ENCODE measurements at places on chromosomes 5 and 9.

- no peak for DNase-seq
Observed at GRCh38 chr9:99490729-99491128, 268.6 kb downstream of the SEC61B start.

- DNase-seq, result no peak
Observed at GRCh38 chr5:173913686-173914321, 25.7 kb downstream of the CPEB4 start.

DNA sequence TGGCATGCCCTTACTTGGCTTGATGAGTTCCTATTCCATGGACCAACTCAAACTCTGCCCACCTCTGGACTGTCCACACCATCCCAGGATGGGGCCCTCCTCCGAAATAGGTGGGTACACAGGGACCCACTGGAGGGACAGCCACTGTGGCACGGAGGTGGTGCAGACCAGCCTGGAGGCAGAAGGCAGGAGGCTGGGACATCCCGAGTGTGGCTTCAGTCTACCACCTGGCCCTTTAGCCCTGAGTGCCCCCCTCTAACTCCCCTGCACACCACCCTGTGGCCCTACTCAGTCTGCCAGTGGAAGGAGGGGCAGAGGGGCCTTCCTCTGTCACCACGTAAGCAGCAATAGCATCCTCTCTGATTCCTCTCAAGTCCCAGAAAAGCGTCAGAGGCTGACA is 3.7 kb downstream of the IL3 start:
- no peak for DNase-seq

- DNase-seq, result no peak
Observed at GRCh38 chr9:79357194-79357593, 214.6 kb upstream of the TLE4 start.

GRCh38 chr9:29958469-29958868 is 2385.2 kb upstream of the C9orf72 start:
- DNase-seq, result no peak

GRCh38 chr9:38339087-38339486 is 53.4 kb upstream of the ALDH1B1 start:
- no peak for DNase-seq

GRCh38 chr5:103902893-103903292 is 340.3 kb upstream of the NUDT12 start:
- DNase-seq, result no peak

- DNase-seq, result peak; percentile 40
Observed at GRCh38 chr9:68825762-68826472, 120.9 kb downstream of the PIP5K1B start.

GRCh38 chr9:85136507-85136906 is 467.0 kb downstream of the NTRK2 start:
- no peak for DNase-seq

DNA sequence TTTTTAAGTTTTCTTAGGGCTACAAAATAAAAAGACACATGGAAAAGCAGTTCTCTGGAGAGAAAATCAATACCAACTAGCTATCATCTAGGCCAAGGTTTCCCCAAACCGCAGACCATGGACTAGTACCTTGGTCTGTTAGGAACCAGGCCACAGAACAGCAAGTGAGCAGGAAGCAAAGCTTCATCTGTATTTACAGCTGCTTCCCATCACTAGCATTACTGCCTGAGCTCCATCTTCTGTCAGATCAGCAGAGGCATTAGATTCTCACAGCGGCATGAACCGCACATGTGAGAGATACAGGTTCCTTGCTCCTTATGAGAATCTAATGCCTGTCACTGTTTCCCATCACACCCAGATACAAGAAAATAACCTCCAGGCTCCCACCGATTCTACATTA is 1907.6 kb upstream of the ACO1 start:
- no peak for DNase-seq

DNA sequence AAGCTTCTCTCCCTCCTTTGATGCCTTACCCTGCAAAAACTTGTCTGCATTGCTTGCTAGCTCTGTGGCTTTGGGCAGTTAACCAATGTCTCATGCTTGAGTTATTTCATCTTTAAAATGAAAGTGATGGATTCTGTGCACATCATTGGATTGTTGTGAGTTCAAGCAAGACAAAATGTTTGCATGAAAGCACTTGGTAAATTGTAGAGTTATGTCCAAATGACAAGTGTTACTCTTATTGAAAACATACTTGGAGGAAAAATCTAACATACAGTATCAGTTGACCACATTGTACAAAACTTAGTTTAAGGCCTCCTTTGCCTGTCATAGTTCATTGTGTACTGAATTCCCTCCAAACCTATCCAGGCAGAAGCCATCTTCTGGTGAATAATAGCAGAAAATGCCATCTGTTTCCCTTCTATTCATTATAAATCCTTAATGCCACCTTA is 30.0 kb downstream of the TGFBR1 start:
- DNase-seq, result no peak

GRCh38 chr5:88602584-88602983 is 280.4 kb downstream of the MEF2C start:
- DNase-seq, result no peak

GRCh38 chr5:111117136-111117535 is 25.0 kb downstream of the WDR36 start:
- peak; percentile 80 for DNase-seq

- no peak for DNase-seq
Observed at GRCh38 chr9:84300271-84300670, 40.3 kb downstream of the SLC28A3 start.

DNA sequence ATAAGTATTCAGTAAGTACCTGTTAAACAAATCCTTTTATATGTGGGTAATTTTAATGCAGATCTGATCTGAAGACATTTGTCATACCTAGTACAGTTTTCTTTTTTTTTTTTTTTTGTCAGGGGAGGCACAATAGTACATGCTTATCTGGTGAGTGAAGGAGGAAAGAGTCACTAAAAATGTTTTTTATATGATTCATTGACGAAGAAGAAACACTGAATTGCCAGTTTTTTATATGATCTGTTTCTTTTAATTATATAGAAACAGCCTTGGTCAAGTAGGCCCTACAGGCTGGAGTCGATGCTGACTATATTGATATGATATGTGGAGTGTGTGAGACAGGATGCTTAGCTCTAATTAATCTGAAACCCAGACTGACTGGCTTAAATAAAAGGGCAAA is 315.2 kb downstream of the PSAT1 start:
- no peak for DNase-seq

- no peak for DNase-seq
Observed at GRCh38 chr9:16398691-16399090, 471.8 kb downstream of the BNC2 start.

DNA sequence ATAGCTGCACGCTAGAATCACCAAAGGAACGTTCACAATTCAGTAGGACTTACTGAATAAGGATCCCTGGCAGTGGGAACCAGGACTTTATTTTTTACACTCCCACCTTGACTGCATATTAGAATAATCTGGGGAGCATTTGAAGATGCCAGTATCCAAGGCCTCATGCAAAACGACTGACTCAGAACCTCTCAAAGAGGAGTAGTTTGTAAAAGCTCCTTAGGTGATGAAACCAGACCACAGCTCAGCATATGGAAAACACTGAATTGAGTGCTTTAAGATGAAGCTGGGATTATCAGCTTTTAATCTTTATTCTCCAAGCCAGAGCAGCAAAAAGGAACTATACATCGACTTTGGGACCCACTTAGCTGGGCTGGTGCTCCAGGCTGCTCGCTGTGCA is 288.3 kb downstream of the MLLT3 start:
- no peak for DNase-seq

DNA sequence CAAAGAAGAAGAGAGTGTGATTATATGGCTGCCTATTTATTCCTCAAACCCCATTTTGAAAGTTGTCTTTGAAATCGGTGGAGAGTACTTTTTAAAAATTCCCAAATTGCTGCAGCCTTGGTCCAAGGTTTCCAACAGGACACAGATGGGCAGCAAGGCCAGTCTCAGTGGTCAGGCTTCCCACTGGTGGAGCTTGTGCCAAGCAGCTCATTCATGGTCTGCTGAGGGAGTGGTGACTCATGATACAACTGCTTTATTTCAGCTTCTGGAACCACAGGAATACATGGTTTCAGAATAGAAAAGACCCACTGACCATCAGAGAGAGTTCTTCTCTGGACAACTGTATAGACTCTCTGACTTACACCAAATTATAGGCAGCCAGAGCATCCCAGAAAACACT is 673.1 kb upstream of the KLF4 start:
- no peak for DNase-seq

GRCh38 chr5:109594217-109594616 is 95.5 kb upstream of the MAN2A1 start:
- DNase-seq, result no peak

DNA sequence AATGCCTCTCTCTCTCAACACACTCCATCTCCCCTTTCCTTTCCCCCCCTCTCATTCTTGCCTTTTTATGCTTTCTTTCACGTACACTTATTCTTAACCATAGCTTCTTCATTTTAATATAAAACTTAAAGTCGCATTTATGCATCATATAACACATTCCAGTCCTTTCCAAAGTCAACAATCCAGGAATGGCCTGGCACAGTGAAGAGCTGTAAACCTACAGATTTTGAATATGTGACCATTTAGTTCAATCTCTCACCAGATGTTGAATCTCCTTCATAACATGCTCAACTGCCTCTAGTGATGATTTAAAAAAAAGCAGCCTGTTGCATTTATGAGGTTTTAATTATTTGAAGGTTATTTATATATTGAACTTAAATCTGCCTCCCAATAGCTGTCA is 186.2 kb upstream of the GRAMD2B start:
- DNase-seq, result no peak

DNA sequence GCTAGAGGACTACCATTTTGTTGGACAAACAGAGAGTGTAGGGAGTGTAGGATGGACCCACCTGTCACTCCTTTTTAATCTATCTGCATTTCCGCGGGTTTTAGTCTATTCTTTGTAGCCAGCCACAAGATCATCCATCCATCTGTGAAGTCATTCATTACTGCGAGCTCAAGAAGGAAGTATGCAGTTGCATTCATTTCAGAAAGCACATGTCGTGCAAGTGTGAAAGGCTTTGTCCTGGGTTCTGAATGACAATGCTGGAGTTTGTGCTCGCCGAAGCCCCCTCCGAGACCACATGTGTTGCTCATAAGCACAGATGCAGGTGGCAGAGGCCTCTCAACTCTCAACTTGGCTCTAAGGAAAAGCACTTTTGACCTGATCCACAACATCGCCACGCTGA is 70.3 kb upstream of the BASP1 start:
- no peak for DNase-seq

DNA sequence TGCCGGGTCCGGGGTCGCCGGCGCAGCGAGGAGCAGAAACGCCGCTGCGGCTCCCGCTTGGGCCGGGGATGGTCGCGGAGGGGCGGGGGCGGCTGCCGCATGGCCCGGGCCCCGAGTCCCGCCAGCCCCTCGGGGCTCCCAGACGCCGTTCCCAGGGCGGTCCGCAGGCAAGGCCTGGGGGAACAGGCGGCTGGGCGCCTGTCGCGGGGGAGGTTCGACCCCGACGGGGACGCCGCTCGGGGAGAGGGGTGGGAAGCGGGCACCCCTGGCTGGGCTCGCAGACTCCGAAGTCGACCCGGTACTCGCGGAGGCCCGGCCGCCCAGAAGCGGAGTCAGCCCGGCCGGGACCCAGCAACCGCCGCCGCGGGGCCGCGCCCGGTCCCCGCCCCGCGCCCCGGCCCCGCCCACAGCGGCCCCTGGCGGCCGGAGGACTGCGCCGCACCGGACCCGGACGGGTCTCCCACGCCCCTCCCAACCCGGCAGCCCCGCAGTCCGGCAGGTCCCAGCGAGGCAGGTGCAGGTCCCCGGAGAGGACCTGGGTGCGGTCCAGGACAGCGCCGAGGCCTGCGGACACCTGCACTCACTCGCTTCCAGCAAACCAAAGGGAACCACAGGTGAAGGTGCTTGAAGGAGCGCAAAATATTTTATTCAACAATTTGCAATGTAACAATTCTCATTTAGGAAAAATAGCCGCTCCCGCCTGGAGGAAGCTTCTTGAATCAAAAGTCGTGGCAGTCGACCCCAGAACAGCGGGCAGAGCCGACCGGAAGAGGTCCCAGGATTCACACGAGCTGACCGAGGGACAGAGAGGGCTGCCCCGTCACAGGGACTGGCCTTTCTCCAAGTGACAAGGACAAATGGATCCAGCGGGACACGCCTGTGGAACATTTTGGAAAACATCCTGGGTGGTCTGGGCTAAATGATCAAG is at the start of gene INPP5E:
INPP5E (minus strand) TSS at position 365 of the 928 bp plus-strand sequence. CDS start 426 bp downstream, outside the sequence.
- peak; percentile 57 for DNase-seq

DNA sequence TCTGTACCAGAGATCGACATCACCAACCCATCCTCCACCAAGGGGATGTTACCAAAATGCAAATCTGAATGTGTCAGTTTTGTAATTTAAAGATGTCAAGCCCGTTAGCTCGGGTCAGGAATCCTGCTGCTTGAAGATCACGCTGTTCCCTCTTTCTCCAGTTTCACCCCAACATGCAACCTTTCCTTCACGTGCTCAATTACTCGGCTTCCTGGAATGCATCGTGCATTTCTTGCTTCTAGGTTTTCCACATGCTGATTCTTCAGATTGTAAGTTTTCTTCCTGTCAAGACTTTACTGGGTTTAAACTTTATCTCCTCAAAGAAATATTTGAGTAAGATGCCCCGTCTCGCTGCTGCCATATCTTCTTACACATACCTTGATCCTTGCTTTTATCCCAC is 209.5 kb upstream of the SNX2 start:
- DNase-seq, result no peak

DNA sequence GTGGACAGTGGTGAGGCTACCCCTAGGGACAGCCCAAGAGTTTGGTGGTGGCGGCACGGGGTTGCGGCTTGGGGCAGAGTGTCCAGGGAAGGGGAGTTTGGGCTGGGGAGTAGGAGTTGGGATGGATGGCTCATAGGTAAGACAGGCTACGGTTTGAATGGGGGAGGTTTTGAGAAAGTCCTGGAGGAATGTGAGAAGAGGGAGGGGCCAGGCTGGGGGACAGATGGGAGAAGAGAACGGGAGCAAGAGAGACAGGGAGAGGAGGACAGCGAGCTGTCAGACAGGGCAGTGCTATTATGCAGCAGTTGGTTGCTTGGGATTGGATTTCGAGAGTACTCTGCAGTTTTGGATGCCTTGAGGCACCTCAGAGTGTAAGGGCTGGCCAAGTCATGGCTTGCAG is 24.5 kb downstream of the PSD2 start:
- DNase-seq, result no peak

- no peak for DNase-seq
Observed at GRCh38 chr5:73419465-73420390, 28.8 kb downstream of the FOXD1 start.

DNA sequence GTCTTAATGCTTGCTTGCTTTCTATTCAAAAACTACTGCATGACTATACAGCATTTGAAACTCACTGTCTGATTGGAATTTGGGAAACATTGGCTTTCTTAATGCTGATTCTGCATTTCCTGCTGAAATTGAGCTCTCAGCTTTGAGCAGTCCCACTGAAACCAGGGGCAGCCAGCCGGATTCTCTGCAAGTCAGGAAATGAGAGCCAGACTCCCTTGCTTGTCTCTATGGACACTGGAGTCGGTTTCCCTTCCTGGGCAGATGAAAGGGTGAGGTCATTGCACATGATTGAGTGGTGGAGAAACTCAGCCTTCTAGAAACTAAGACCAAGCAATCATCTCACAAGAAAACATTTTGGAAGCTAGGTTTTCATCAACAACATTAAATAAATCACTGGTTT is 119.7 kb upstream of the SPATA31C2 start:
- no peak for DNase-seq

Data from spinal cord (tissue), 10 donors.